ENCODE measurements at places on chromosomes 16 and 17.

DNA sequence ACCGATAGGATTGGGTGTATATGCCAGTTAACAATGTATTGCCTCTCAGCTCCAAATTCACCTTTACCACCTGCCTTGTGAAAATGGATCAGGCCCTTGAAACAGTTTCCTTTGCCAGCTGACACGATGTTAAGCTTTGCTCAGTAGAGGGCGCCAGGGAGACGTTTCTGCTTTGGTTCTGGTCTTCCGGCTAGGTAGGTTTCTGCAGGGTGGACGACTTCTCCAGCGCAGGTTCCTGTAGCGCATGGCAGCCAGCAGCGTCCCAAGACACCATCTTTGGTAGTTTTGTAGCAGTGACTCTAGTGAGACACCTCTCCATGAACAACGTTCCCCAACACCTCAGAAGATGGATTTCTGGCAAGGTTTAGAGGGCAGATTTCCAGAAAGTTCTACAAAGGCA lies 24.0 kb downstream of the SYCE1L start:
- DNase-seq, result no peak

- no peak for DNase-seq
Measured at GRCh38 chr16:21276090-21276489, 2.0 kb downstream of the CRYM start.

- DNase-seq, result no peak
Measured at GRCh38 chr16:78102865-78103264, 3.4 kb downstream of the WWOX start.

DNA sequence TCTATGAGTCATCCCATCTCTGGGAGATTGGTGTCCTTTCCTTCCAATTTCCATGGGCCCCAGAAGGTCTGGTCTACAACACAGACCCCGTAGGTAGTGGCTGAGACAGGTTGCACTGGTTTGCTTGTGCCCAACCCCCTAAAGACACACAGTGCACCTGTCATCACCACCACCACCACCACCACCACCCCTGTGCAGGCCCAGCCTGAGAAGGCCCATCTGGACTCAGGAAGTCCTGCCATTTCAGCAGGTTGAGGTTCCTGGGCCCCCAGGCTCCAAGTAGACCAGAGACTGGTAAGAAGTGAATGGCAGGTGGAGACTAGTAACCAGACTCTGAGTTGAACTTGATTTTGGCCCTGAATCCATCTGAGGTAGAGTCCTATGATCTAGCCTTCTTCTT lies 25.9 kb upstream of the PHB1 start:
- DNase-seq, result no peak

DNA sequence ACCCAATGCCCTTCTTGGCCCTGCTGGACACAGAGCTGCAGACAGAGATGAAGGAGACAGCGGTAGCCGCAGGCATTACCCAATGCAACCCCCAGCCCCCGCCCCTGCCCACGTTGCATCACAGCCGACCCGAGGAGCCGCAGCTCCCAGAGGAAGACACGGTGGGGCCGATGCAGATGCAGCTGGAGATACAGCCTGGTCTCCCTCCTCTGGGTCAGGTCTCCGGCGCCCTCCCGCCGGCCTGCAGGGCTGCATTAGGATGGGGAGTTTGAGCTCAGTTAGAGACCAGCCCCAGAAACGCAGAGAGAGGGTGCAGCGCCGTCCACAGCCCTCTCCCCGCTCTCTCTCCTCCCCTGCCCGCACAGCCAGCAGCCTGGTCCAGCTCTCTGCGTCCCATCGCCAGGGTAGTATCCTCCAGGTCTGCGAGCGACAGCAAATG lies 19.4 kb upstream of the UBE2I start:
- DNase-seq, result no peak

- peak; percentile 53 for DNase-seq
Measured at GRCh38 chr17:68101075-68101986, 65.8 kb downstream of the KPNA2 start.

DNA sequence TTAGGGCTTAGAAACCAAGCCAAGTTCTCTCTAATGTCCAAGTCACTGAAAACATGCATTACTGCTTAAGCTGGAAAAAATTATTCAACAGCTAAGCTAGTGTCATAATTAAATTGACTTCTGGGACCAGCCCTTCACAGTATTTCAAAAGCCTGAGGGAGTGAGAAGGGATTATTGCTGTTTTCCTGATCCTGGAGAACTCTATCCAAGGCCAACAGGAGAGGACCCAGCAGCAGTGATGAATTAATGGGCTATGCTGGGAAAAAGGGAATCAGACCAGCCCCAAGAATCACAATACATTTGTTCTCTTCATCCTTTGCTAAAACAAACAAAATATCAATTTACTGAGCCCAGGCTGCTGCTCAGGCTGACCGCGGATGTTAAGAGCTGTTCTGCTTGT lies 34.5 kb upstream of the CLEC3A start:
- DNase-seq, result no peak

GRCh38 chr16:75264457-75264998 lies 13.1 kb upstream of the BCAR1 start:
- DNase-seq, result peak; percentile 52

DNA sequence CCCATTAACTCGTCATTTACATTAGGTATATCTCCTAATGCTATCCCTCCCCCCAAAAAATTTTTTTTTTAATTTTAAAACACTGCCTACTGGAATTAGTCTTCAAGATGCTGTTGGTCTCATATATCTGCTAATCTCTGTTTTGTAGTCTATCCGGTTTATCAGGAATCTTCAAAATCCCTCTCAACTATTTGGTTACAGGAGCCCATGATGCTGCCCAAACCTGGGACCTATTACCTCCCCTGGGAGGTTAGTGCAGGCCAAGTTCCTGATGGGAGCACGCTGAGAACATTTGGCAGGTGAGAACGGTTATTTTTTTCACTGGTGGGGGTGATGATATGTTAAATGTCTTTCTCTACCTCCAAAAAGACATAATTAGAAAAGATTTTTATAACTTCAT lies 6.9 kb downstream of the TEN1 start:
- no peak for DNase-seq

DNA sequence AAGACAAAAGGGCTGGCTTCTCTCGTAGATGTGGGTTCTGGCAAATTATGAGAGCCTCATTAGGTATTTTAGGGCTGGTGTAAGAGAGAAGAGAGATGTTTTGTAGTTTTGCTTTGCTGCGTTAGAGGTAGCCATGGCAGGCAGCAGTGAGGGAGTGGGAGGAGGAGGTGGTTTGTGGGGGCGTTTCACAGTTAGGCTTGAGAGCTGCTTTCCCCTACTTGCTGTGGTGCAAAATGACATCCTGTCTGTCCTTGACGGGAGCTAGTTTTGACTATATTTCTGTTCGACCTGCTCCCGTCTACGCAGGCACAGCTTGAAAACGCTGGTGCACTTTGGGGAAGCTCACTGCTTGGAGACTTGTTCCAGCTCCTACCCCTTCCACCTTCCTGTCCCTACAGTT lies 75.5 kb downstream of the SLC5A11 start:
- DNase-seq, result no peak

DNA sequence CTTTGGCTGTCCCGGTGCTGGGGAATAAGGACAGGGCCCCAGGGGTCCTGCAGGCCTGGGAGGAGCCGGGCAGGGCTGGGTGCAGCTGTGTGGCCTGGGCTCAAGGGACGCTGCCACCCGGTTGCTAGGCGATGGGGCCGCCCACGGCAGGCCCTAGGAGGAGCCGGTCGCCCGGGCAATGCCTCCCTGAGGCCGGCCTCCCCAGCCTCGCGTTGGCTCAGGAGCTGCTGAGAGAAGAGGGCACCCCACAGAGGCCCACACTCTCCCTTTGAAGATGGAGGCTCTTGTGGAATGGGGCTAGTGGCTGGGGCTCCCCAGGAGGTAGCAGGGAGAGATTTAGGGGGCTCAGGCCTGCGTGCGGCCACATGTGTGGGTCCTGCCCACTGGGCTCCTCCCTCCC lies at the start of gene CIBAR2:
Gene CIBAR2, minus strand, starts transcription at position 109 of the 400 bp plus-strand sequence. CDS start 120 bp downstream, outside the sequence.
- no peak for DNase-seq

GRCh38 chr17:60435244-60436167 lies 13.2 kb downstream of the CHCT1 start:
- peak; percentile 60 for DNase-seq

DNA sequence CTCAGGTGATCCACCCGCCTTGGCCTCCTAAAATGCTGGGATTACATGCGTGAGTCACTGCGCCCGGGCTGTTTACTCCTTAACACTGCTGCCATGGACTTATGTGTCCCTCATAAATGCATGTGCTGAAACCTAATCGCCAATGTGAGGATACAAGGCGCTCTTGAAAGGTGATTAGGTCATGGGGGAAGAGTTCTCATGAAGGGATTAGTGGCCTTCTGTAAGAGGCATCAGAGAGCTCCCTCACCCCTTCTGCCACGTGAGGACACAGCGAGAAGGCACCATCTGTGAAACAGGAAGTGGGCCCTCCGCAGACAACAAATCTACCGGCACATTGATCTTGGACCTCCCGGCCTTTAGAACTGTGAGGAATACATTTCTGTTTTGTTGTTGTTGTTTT lies 19.1 kb downstream of the ITPRIPL2 start:
- DNase-seq, result peak; percentile 35

DNA sequence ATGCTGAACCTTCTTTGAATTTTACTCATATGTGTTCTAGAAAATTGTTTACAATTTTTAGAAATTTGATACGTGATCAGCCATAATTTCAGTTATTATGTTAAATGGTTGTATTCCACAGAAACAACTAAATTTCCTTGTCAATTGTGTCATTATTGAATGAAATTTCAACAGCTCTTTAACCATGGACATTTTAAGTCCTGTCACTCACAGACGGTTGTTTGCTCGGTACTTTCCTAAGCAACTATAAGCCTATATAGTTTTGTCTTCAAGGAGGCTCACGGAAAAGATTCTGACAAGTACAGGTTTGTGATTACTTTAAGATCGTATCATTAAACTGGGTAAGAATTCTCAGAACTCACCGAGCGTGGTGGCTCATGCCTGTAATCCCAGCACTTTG lies 31.8 kb downstream of the SLC39A11 start:
- DNase-seq, result no peak

GRCh38 chr17:80675438-80676095 lies 130.9 kb downstream of the RPTOR start:
- DNase-seq, result no peak

GRCh38 chr16:1947369-1947670 lies 4.3 kb upstream of the MSRB1 start:
- no peak for DNase-seq

- DNase-seq, result no peak
Measured at GRCh38 chr17:67818110-67819002, 6.9 kb upstream of the BPTF start.

DNA sequence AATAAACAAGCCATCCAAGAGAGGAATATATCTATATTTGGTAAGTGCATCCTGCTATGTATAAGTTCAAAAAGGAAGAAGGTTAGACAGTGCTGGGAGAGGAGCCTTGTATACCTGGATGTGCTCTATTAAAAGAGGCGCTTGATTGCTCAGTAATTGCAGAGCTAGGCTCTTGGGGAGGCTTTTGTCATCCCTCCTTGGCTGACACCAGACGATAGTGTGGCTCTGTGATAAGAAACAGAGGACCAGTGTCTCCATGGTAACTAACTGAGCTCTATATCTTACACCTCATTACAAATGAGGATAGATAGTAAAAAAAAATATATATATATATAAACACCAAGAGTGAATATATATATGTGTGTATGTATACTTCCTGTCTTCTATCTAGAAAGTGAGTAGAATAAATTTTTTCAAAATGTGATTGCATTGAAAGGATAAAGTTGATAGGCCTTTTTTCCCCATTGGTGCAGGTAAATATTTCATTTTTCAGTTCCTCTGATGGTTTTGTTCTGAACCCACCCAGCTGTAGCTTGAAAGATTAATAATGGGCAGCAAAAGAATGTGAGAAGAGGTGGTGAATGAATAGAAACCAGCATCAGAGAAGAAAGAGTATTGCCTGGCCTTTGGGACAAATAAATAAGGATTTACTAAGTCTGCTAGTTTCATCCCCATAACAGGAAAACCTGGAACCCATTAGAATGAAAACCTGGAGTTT lies 303.7 kb downstream of the ZFHX3 start:
- DNase-seq, result no peak

GRCh38 chr16:85569615-85570212 lies 43.4 kb upstream of the GSE1 start:
- no peak for DNase-seq

GRCh38 chr17:68544111-68544915 lies 32.1 kb downstream of the PRKAR1A start:
- DNase-seq, result no peak

DNA sequence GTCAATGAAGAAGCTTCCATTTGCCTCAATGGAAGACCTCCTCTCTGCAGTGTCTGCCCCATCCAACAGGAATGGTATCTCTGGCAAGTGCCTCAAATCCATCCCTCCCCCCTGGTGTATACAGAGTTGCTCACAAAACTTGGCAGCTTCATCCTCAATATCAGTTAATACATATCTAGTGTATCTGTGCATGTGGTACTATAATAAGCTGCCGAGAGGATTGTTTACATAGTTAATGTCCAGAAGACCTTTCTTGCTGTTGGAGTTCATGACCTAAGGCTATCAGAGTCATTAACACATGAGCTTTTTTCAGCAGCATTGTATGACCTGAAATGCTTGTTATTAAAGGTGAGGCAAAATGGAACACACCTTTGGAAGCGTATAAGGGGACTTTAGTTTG lies 14.0 kb upstream of the RASL10B start:
- DNase-seq, result no peak

GRCh38 chr17:12114686-12115418 lies 94.2 kb downstream of the MAP2K4 start:
- DNase-seq, result no peak

GRCh38 chr17:35142467-35142796 lies 329 bp upstream of the NLE1 start:
- DNase-seq, result no peak

DNA sequence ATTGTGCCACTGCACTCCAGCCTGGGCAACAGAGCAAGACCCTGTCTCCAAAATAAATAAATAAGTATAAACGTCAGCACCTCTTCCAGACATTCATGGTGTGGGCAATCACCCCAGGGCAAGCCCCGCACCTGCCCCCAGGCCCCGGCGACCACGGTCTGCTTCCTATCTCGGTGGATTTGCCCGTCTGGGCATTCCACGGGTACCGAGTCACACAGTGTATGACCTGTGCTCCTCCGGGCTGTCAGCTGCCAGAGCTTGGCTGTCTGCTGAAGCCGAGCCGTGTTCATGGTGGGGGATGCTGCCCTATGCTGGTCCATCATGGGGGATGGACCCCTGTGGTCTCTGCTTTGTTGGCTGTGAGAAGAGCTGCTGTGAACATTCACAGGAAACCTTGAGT lies 15.4 kb downstream of the CYBC1 start:
- no peak for DNase-seq

GRCh38 chr17:21082001-21082436 lies 39.2 kb upstream of the USP22 start:
- DNase-seq, result no peak

DNA sequence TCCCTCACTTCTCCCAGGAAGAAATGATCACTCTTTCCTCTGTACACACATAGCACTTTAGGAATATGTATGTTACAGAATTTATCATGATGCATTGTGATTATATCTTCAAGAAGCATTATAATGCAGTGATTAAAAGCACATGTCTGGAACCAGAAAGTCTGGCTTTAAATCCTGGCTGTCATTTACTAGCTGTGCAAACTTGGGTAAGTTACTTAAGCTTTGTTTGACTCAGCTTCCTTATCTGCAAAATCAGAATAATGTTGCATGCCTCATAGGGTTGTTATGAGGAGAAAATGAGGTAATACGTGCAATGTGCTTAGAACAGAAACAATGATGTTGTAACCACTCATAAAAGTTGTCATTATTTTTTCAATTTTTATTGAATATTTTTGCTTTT lies 156.3 kb upstream of the ZKSCAN2 start:
- DNase-seq, result no peak

- DNase-seq, result no peak
Measured at GRCh38 chr16:57775661-57776469, 26.4 kb downstream of the KIFC3 start.

GRCh38 chr17:43878260-43879175 lies 28.8 kb downstream of the MPP2 start:
- peak; percentile 44 for DNase-seq

- peak; percentile 30 for DNase-seq
Measured at GRCh38 chr17:67891481-67892119, 66.3 kb downstream of the BPTF start.
